Central memory CD4-positive, alpha-beta T cell (primary cell): ENCODE measurements at places on chromosomes 4 and X.

DNA sequence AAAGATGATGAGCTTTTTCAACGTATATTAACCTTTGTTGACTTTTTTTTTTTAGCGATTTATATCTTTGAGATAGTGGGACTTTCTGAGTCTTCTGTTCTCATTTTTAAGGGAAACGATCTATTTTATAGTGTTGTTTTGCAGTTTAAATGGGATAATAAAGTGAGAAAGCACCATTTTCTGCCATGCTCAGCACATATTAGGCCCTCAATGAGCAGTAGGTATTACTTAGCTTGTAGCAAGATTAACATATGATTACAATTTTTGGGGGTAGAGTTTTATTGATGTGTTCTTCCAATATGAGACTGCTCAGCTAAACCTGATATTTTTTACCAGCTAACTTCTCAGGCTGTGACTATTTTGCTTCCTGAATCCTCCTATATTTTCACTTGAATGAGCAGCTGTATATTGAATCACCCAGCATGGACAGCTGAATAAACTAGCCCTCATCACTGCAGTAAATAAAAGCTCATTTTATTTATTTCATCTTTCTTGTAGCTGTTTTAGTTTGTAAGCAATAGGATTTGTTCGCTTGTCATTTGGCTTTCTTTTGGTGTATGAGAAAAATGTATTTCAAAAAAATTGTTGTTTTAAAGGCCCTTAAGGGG is 43.7 kb downstream of the UGT8 start:
- no peak for DNase-seq

- DNase-seq = no peak
Observed at GRCh38 chrX:155998116-155998515, 620 bp downstream of the IL9R start.

- no peak for DNase-seq
Observed at GRCh38 chrX:144616317-144616716, 631.0 kb upstream of the SPANXN1 start.

- DNase-seq = no peak
Observed at GRCh38 chrX:69136546-69137331, 28.5 kb downstream of the PJA1 start.

DNA sequence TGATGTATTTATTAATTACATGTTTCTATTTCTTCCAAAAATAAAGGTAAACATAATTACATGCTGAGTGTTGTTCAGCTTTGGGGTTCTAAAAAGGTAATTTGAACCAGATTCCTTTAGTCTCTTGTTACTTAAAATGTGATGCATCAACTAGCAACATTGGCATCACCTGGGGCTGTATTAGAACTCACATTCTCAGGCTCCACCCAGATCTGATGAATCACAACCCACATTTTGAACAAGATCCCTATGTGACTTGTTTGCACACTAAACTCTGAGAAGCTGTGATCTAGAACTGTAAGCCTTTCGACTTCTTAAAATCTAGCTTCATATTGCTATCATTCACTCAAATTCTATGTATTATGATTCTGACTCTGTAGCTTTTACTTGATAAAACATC is 23.0 kb upstream of the HS3ST1 start:
- no peak for DNase-seq

GRCh38 chr4:157389741-157390140 is 169.2 kb downstream of the GRIA2 start:
- no peak for DNase-seq

DNA sequence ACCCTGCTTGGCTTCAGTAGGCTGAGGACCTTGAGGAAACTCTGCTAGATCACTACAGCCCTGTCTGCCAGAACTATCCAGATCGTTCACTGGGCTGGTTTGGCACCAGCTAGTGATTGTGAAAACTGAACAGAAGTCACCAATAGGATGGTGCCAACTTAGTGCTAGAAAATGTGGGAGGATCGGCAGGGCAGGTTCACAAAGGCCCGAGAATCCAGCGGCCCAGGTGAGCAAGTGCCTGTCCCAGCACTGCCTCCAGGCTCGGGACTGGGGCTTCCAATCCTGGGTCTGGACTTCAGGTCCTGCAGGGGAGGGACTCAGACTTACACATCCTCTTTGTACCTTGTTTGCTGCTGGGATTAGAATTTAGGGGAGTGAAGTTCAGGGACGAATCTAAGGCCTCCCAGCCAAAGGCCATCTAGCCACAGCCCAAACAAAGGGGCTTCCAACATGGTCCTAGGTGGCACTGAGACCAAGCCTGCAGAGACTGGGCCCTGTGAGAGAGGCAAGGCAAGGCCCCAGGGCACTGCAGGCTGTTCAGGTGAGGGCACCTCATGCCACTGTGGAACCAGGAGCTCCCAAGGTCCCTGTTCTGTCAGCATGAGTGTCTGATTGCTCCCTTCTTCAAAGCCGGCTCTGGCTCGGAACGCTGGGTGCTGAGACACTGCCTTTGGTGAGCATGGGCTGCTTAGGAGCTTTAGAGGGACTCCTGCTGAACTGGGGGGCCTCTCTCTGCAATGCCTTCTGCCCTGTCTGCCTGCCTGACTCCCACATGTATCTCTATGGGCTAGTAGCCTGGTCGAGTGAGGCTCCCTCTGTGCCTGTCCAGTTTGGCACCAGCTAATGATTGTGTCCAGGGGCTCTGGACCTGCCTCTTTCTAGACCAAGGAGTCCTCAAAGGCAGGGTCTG is 20.7 kb upstream of the ZNF185 start:
- DNase-seq = no peak

GRCh38 chr4:30728311-30728710 is 8.1 kb downstream of the PCDH7 start:
- DNase-seq = no peak

- no peak for DNase-seq
Observed at GRCh38 chr4:3704669-3705068, 61.5 kb upstream of the ADRA2C start.

GRCh38 chr4:98905839-98906238 is 23.1 kb downstream of the EIF4E start:
- no peak for DNase-seq

GRCh38 chrX:40773809-40774208 is 38.5 kb upstream of the MED14 start:
- DNase-seq = no peak

DNA sequence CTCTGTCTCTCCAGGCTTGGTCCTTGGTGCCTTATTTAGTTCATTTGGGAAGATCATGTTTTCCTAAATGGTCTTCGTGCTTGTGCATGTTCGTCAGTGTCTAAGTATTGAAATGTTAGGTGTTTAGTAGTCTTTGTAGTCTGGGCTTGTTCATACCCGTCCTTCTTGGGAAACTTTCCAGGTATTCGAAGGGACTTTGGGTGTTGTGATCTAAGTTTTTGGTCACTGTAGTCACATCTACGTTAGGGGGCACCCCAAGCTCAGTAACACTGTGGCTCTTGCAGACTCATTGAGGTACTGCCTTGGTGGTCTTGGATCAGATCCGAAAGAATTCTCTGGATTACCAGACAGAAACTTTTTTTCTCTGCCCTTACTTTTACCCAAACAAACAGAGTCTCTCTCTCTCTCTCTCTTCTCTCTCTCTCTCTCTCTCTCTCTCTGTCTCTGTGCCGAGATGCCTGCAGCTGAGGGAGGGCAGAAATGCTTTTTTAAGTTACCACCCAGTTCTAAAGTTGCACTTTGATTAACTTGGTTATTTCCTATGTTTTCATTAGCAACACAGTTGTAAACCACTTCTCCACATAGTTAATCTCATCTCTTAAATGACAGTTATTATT is 67.6 kb upstream of the SLC7A3 start:
- no peak for DNase-seq

DNA sequence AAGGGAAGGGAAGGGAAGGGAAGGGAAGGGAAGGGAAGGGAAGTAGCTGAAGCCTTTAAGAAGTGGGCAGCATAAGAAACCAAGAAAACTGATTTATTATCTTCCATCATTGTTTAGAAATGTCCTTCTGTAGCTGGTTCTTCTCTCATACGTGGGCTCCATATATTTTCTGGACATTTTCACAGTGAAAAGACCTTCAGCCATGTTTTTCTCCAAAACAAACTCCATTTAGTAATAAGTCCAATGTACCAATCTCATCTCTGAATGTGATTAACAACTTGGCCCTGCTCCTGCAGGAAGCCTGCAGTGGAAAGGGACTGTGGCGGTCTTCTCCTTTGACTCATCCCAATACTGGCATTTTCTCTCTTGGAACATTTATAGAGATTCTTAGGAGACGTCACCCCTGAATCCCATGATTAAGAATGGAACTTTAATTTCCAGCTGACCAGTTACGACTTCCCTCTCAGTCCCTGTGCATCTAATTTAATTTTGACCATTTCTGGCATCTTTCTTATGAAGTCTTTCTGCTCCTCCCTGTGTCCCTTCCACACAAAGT is 96.6 kb upstream of the GUCY1A1 start:
- DNase-seq = no peak
